ENCODE measurements at places on chromosomes 4 and X. TPM values are rescaled to one million over a fixed set of nuclear protein-coding genes. Genes with fewer than 3 reads are reported as not detected.

COL4A5 gene
- total RNA-seq = 57.1 TPM

FRMPD4 gene
- total RNA-seq = 0.19 TPM

ARHGEF38 gene
- not detected for total RNA-seq

CT55 gene
- not detected for total RNA-seq

Data from astrocyte (in vitro differentiated cells and primary cell).